ENCODE measurements at places on chromosomes 16 and 17. TPM values are rescaled to one million over a fixed set of nuclear protein-coding genes. Genes with fewer than 3 reads are reported as not detected.
A peak's percentile ranks its signal among the peaks of the same experiment; 100 is the strongest.

- H3K4me1 ChIP-seq, result peaks cover 7% of the 10 kb centered on the region
- H3K36me3 ChIP-seq, result no peaks in the 10 kb centered on the region
- no peak overlapping the region for H3K27ac ChIP-seq
Observed at GRCh38 chr16:75053791-75054555, 55.1 kb downstream of the ZNRF1 start.

The SETD6 gene
- 10.1 TPM for polyA plus RNA-seq

DNA sequence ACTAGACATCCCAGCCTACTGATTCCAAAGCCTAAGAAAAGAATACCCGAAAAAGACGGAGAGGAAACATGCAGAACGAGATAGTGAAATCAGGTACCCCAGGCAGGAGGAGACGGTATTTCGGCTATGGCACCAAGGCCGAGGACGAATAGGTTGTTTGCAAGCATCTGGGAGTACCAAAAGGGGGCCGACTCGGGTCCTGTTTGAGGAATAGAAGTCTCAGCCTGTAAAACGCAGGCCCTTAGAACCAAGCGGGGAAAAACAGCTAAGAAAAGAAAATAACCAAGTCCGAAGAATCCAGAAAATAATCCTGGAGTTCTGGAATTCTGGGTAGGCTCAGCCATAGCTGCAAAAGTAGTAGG, 537 bp downstream of the SLC35B1 start:
- H3K27ac ChIP-seq, result peak overlapping the region; percentile 97
- H3K36me3 ChIP-seq, result peaks cover 26% of the 10 kb centered on the region
- peaks cover 32% of the 10 kb centered on the region for H3K4me1 ChIP-seq

The PHB1 gene
- polyA plus RNA-seq, result 391 TPM

GRCh38 chr17:4479340-4479981, 19.2 kb upstream of the SPNS2 start:
- H3K27ac ChIP-seq, result no peak overlapping the region
- H3K27me3 ChIP-seq, result no peaks in the 10 kb centered on the region
- peaks cover 13% of the 10 kb centered on the region for H3K4me1 ChIP-seq
- no peak for DNase-seq
- H3K4me3 ChIP-seq, result no peak overlapping the region

Data from endothelial cell of umbilical vein (primary cell).